Left ventricle myocardium inferior (tissue), 1 donor: ENCODE measurements at places on chromosomes 16 and 17.

DNA sequence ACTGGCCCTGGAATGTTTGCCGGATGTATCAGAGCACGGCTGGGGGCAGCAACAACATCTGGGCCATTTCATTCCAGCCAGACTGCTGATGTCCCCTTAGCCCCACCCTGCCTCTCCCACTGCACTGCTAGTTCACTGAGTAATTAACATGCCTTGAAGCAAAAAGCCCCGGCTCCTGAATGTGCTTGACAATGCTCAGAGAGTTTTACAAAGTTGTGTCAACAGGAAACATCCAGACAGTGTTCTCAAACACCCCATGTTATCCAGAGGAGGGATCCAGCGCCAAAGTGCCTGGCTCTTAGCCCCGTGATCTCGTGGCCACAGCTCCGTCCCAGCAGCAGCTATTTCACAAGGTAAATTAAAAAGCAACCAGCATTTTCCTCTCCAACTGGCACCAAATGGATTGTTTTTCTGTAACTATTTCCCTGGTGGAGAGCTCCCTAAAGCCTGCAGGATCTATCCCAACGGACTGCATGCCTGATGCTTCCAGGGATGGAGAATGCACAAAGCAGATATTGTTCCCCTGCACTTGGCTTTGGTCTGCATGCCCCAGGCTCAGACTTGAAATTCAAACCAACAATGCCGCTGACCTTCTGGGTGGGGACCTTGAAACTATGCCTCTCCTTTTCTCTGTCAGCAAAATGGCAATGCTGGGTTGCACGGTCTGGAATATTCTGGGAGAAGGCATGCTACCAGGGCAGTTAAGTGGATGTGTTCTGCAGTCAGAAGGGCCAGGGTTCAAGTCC, 115.6 kb upstream of the CDH5 start:
- peak; percentile 84 for DNase-seq

DNA sequence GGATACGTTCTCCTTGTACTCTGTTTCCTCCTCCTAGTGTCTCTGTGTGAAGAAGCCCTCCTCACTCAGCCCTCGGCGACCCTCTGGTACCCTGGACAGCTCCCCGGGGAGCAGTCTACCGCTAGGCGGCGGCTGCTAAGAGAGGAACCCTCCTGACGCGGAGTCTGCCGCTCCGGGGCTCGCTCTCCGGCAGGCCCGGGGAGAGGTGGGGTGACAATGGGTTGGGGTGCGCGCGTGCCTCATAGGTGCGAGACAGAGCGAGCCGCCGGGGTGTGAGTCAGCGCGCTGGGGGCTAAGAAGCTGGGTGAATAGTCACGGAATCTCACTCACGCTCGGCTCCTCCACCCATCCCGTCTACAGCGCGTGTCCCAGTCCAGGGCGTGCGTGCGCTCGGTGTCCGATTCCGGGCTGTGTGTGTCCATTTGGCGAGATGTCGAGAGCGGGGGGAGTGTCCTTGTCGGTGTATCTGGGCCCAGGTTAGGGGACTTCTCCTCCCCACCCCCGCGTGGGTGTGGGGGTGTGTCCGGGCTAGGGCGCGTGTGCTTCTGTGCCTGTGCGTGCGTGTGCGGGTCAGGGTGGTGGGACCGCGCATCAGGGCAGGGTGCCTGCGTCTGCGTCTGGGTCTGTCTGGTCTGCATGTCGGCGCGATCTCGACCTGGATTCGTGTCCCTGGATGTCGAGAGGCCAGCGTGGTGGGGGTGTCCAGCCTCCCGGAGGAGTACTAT, 577 bp upstream of the HS3ST2 start:
- DNase-seq = peak; percentile 42

DNA sequence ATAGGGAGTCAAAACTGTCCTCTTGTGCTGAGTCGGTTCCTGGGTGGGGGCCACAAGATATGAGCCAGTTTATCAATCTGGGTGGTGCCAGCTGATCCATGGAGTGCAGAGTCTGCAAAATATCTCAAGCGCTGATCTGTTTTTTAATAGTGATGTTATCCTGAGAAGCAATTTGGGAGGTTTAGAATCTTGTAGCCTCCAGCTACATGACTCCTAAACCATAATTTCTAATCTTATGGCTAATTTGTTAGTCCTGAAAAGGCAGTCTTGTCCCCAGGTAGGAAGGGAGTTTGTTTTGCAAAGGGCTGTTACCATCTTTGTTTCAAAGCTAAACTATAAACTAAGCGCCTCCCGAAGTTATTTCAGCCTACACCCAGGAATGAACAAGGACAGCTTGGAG, 1.7 kb downstream of the TSPAN10 start:
- DNase-seq = no peak

- no peak for DNase-seq
Observed at GRCh38 chr17:9274973-9275372, 253.7 kb downstream of the NTN1 start.

DNA sequence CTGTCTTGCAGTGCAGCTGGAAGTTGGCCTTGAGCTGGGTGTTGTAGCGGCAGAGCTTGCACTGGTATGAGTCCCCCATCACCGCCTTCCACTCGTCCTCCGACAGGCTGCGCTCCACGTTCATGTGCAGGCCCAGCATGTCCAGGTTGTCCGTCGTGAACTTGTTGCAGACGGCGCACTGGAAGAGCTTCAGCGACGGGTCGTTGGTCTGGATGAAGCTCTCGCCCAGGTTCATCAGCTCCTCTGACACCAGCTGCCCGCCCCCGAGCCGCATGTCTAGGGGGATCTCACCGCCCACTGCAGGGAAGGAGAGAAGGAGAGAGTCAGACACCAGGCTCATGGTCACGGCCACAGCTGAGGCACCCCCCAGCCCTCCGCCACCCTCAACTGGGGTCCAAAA, 97.3 kb downstream of the ZFHX3 start:
- DNase-seq = no peak

- no peak for DNase-seq
Observed at GRCh38 chr17:75155191-75155601, 884 bp upstream of the JPT1 start.

DNA sequence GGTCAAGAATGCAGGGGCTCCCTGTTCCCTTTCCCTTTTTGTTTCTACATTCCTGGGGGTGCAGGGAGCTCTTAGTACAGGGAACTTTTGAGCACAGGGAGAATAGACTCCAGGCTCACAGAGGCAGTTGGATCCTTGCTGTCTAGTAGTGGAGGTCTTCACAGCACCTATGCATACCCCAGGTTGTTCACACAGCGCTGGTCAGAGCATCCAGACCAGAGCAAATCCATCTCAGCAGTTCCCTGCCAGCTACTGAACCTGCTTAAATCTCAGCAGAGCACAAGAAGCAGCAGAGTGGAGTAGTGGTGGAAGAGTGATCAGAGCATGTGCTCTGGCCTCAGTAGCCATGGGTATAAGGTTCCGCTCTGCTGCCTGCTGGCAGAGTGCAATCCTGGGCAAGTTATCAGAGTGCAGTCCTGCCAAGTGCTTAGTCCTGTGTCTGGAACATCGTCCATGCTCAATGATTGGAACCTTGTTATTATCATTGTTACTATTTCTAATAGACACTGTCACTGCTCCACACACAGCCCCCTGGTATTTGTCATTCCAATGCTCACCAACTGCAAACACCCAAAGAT, 220.4 kb downstream of the CBLN1 start:
- DNase-seq = peak; percentile 49
